COLO829 (cell line): ENCODE measurements at places on chromosomes 6 and 20.

GRCh38 chr20:1330075-1330830, 1.3 kb upstream of the SDCBP2 start:
- DNase-seq = no peak

DNA sequence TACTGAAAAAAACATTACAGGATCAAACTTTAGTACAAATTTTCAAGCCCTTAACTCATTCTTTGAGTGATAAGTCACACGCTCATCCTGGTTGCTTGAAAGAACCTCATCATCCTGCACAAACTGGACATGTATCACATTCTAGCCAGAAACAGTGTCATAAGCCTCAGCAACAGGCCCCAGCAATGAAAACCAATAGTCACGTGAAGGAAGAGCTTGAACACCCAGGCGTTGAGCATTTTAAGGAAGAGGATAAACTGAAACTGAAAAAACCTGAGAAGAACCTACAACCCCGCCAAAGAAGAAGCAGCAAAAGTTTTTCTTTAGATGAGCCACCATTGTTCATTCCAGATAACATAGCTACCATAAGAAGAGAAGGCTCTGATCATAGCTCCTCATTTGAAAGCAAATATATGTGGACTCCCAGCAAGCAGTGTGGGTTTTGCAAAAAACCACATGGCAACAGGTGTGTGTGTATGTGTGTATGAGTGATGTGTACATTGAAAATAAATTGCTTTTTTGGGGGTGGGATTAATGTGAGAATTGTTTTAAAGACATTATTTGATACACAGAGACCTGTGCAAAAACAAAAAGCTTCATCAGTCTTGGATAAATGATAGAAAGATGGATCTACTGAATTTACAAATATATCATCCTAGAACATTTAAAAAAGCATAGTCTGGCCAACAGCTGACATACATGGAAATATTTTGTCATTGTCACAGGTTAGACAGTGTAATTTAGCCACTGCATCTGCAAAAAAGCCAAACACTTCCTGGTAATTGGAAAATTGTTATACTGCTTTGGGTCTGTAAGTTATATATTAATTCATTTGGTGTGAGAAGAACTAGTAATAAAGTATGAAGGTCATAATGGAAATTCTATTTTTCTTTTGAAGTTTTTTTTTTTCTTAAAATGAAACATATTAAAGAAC, 50.1 kb downstream of the PHF3 start:
- no peak for DNase-seq

- DNase-seq = no peak
Observed at GRCh38 chr6:110652520-110652919, 162.7 kb downstream of the CDK19 start.

GRCh38 chr6:149065658-149066556, 251.6 kb upstream of the TAB2 start:
- no peak for DNase-seq

DNA sequence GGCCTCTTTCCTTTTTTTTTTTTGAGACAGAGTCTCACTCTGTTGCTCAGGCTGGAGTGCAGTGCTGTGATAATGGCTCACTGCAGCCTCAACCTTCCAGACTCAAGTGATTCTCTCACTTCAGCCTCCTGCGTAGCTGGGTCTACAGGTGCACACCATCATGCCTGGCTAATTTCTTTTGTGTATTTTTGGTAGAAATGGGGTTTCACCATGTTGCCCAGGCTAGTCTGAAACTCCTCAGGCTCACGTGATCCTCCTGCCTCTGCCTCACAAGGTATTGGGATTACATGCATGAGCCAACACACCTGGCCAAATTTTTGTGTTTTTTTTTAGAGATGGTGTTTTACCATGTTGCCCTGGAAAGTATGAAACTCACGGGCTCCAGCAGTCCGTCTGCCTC, 29.3 kb downstream of the SRC start:
- DNase-seq = no peak

DNA sequence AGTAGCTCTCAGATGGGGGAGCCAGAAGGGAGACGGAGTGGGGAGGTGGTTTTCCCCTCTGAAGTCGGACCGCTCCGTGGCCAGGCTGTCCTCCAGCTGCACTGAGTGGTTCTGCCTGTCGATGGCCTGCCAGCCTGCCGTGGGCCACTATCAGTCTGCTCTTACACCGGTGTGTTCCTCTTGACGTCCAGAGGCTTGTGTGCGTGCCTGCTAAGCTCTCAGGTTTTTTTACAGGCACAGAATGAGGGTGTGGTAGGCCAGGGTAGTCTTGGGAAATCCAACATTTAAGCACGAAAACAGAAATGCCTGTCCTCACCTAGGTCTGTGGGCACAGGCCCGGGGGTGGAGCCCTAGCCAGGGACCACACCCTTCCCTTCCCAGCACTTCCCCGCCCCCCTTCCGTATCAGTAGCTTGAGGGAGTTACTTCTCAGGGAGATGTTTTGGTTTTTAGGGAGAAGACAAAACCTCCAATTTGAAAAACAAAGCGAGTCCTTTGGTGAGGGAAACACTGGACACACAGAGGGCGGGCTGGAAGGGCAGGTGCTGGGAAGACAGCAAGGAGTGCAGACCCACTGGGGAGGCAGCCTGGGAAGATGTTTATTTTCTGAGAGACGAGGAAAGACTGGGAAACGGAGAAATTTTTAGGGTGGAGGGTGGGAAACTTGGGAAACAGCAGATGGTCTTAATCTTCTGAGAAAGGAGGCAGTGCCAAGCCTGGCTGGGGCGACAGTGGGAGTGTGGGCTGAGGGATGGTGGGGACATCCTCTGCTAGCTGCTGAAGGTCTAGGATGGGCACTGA, 106.5 kb downstream of the LY86 start:
- no peak for DNase-seq

GRCh38 chr6:109743739-109744138, 52.6 kb downstream of the FIG4 start:
- no peak for DNase-seq

DNA sequence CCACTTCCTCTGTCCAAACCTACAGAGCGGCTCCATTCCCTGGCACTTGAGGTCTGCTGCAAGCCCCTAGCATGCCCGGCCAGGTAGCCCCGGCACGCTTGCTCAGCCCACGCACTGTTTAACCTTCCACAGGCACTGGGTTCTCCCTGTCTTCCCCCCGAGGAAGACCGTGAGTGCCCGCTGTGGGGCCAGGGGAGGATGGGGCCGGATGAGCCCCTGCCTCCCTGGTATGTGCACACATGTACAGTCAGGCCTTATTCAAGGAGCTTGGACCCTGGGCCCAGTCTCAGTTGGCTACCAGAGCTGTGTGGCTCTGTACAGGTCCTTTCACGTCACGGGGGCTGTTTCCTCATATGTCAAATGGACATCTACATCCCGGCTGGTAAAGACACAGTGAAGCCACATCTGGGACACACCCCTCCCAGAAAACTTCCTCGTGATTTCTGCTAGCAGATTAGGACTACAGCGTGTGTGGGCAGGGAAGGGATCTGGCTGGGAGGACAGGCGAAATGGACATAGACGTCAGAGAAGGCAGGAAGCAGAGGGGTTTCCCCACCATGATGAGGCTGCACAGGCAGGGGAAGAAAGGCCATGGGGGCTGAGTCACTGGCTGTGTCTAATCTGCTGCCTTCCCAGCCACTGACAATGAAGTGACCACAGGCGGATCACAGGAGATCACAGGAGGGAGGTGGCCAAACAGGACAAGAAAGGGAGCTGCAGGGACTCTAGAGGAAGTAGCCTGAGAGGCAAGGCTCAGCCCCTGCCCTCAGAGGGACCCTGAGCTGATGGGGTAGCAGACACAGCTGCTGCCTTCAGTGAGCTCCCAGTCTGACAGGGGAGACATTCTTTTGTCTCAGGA, 62.9 kb downstream of the MRPL14 start:
- peak; percentile 81 for DNase-seq

GRCh38 chr6:37630281-37630799, 67.3 kb downstream of the MDGA1 start:
- peak; percentile 86 for DNase-seq

DNA sequence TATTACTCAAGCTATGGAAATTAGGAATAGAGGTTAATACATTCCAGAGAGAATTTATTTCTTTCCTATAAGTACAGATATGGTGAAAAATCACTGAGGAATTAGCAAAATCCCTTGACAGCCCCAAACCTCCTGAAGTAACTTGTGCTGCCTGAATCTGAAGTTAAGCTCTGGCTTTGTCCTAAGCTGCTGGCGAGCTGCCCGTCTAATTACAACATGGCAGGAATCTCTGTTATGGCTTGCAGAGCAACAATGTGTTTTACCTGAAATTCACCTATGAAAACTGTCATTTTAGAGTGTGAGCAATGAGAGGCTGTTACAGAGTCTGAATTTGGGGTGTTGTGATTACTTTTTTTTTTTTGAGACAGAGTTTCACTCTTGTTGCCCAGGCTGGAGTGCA, 22.5 kb upstream of the IYD start:
- no peak for DNase-seq

DNA sequence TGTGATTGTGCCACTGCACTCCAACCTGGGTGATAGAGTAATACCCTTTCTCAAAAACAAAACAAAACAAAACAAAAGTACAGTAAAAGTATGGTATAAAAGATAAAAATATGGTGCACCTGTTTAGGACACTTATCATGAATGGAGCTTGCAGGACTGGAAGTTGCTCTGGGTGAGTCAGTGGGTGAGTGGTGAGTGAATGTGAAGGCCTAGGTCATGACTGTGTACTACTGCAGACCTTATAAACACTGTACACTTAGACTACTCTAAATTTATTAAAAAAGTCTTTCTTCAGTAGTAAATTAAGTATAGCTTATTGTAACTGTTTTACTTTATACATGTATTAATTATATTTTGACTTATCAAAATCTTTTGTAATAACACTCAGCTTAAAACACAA, 46.0 kb downstream of the ZFP64 start:
- no peak for DNase-seq

DNA sequence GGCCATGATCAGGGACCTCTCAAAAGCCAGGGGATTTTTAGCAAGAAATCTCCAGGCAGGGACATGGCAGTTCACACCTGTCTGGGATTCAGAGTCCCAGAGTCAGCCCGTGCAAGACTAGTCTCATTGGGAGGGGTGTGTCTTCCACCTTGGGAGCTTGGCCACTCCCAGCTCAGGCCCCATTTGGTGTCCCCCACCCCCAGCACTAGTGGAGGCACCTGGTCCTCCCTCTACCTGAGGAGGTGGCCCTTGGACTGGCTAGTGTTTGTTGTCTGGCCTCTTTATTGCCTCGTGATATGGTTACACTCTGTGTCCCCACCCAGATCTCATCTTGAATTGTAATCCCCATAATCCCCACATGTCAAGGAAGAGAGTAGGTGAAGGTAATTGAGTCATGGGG, 140.8 kb upstream of the PHACTR3 start:
- DNase-seq = no peak

GRCh38 chr6:48048451-48049146, 62.4 kb downstream of the PTCHD4 start:
- no peak for DNase-seq

DNA sequence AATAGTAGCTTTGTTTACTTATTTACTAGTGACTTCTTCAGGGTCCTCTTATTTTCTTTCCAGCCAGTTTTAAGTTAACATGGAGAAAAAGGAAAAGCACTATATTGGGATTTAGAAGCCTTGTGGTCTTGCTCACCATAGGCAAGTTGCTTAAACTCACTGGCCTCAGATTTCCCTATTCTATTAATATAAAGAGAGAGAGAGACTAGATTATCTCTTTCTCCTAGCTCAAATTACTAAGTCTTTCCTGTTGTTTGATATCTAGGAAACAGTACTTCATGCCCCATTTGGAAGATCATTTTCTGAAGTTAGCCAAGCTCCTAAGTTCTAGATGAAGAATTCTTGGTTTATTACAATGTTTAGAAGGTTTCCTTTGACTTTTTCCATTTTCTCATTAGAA, 32.5 kb downstream of the CTNNBL1 start:
- no peak for DNase-seq

- DNase-seq = peak; percentile 51
Observed at GRCh38 chr20:4555188-4555890, 166.4 kb upstream of the PRND start.

GRCh38 chr6:139758209-139758611, 383.8 kb upstream of the CITED2 start:
- DNase-seq = no peak

DNA sequence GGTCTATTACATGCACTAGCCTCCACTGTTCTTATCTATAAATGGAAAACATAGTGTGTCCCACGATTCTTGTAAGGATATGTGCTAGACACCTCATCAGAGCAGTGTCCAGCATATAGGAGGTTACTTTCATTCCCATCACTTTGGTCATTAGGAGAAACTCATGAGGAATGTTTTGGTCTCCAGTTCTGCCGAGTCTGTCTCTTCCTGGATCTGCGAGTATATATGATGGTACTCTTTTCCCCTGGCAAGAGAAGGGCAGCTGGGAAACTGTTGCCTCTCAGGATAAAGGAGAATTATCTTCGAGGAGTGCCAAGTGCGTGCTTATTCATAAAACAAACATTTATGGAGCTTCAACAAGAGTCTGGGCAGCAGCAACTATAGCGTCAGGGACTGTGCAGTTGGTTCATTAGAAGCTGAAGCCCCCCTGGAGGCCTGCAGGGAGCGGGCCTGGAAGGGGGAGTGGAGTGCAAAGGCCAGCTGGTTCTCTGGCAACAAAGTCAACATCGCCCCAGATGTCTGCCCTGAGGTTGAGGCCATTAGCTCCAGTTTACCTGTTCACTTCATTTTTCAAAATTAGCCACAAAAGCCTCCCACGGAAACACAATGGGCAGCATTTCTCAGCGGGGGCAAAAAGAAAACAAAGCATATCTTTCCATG, 811.9 kb downstream of the MAFB start:
- no peak for DNase-seq

- DNase-seq = no peak
Observed at GRCh38 chr6:80245043-80245442, 138.6 kb downstream of the BCKDHB start.

DNA sequence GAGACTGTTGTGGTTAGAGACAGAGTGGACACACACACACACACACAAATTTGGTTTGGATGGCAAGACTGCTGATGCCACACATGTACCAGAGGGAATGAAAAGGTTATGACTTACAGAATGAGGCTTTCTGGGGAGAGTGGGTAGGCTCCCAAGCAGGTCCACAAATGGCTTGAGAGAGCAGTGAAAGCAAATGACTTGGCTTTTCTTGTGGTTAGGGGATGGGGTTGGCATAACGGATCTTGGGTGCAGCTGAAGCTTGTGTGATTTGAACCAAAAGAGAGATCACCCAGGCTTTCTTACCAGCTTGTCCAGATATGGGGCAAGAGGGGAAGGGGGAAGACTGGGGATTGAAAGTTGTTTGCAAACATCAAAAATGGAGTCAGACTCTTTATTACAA, 73.9 kb upstream of the OLIG3 start:
- DNase-seq = no peak

DNA sequence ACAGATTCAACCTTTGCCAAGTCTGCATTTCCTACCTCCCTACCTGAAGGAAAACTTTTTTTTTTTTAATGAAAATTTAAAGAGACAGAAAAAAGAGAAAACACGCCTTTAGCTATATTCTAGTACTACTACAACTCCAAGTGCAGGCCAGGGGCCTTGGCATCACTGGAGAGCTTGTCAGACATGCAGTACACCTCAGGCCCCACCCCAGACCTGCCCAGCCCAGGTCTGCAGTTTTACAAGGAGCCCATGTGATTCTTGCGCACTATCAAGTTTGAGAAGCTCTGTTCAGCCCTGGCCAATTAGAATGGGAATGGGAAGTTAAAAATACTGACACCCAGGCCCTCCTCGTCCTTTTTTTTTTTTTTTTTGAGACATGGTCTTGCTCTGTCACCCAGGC, 85.0 kb downstream of the NFATC2 start:
- no peak for DNase-seq

GRCh38 chr6:100685747-100686146, 195.4 kb downstream of the ASCC3 start:
- DNase-seq = no peak
